Stimulated activated CD4-positive, alpha-beta T cell treated with anti-CD3 and anti-CD28 coated beads, Interleukin-15, amount 100 ng/mL, for 1 hour (primary cell): ENCODE measurements at places on chromosomes 11 and 22.

- DNase-seq = no peak
These were observed 35.0 kb downstream of the TIMP3 start for GRCh38 chr22:32836280-32837123.

- no peak for DNase-seq
These were observed 39.1 kb downstream of the TCIRG1 start for GRCh38 chr11:68077617-68078582.

DNA sequence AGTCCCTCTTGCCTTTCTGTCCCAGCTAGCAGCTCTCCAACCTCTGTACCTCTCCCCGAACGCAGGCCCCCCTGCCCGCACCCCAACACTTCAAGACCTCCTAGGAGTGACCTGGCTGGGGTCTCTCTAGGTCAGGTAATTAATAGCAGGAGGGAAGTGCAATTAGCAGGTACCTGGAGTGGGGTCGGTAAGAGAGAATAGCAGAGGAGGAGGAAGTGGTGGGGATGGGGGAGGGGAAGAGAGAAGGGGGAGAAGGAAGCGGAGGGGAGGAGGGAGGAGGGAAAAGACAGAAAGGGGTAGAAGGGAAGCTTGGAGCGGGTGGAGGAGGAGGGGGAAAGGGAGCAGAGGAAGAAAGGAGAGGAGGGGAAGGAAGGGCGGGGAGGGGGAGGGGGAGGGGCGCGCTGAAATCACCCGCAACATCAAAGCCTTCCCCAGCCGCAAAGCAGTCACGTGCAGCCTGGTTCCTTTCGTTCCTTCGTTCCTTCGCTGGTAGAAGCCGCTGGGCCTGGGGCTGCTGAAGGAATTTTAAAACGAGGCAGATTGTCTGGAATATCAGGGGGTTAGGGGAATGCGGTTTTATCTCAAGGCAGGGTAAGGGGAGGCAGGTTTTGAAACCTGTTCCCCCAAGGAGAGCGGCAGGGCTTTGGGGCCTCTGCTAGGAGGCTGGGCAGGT lies 29.3 kb upstream of the TCF20 start:
- peak; percentile 33 for DNase-seq

DNA sequence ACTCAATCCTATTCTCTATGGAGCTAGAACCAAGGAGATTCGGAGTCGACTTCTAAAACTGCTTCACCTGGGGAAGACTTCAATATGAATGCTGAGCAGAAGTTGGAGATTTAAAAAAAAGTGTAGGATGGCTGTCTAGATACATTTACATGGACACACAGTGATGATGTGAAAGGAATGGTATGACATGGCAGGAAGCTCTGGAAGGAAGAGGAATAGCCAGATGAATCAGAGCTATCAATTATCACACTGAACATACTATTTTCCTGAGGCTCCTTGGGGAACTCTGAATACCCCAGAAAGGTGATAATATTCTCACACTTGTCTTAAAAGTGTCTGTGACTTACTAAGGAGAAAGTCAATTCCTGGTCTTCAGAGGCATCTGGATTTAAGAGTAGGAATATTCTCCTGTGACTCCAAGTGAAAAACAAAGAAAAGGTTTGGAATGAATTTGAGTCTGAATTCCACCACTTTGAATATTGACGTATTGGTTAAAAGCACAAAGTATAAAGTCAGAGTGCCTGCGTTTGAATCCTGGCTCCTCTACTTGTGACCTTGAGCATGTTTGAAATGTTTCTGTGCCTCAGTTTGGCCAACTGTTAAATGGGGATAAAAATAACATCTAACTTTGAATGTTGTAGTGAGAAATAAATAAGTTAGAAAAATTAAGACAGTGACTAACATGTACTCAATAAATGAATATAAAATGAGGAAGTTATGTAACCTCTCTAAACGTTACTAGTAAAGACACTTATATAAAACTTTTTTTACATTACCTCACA lies 1.3 kb downstream of the OR52D1 start:
- DNase-seq = no peak

DNA sequence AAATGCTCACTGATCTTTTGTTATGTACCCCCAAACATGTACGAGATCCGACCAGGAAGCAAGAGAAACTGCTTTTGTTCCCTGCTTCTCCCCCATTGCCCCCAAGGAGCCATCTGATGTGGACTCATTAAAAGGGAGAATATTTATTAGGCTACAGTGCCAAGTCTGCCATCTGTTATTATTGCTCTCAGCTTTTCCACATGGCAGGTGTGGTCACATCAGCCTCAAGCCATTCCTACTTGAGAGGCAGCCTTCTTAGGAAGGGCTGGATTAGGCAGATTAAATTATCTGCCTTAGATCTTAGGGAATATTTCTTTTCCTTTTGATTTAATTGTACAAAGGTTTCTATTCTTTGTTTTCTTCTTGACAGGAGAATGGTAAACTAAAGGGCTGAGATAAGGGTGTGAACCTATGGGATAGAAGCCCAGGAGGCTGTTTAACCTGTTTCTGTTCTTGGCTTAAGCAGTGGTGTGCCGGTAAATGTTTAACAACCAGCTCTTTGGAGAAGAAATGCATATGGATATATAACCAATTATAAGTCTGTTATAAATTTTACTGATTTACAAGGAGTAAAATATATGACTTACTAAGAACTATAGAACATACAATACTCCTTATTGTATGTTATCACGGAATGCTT lies 88.8 kb downstream of the PDHX start:
- no peak for DNase-seq
